ENCODE measurements at places on chromosomes 2 and 18.

- DNase-seq, result no peak
Measured at GRCh38 chr2:205539603-205540002, 142.7 kb upstream of the NRP2 start.

DNA sequence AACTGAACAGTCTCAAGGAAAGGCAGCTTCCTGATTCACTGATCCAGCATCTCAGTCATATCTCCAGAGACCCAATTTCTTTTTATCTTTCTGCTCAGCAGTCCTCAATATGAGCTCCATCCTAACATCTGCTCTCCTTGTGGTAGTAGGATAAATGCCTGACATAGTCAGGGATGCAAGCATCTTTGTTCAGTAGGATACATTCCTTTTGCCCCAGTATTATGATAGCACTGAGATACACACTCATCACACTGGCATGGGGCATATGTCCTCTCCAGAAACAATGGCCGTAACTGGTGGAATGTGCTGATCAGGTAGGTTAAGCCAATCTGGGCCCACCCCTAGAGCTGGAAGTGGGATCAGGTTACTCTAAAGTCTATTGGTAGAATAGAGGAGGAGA, 207.2 kb downstream of the ETAA1 start:
- no peak for DNase-seq

- DNase-seq, result no peak
Measured at GRCh38 chr2:58006256-58006951, 40.2 kb upstream of the VRK2 start.

DNA sequence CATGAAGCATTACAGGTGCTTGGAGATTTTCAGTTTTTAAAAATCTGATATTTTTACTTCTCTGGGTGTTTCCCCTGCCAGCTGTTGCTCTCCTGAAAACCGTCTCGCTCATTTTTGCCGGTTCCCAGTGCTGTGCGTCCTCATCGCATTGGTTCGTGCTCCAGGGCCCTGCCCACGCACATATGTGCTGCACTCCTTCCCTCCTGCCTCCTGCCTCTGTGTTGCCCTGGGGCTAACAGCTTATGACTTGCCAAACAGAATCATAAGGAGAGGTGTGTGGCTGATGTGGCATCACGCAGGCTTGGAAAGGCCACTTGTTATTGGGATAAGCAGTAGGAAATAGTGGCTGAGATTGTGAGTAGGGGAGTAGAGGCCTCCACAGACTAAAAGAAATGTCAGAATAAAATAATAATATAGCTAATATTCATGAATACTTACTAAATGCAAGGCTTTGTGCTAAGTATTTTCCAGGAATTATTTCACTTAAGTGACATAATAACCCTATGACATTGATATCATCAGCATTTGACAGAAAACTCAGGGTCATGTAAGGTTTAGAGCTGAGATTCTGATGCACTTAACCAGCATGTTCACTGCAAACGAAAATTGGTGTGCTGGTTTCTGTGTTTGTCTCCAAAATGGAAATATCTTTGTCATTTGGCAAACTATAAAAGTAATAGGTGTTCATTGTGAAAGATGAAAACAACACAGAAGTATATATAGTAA, 53.5 kb downstream of the SLC4A1AP start:
- DNase-seq, result no peak

GRCh38 chr2:88210132-88211002, 40.2 kb downstream of the THNSL2 start:
- DNase-seq, result no peak

- DNase-seq, result no peak
Measured at GRCh38 chr2:84472856-84473565, 13.9 kb upstream of the SUCLG1 start.

DNA sequence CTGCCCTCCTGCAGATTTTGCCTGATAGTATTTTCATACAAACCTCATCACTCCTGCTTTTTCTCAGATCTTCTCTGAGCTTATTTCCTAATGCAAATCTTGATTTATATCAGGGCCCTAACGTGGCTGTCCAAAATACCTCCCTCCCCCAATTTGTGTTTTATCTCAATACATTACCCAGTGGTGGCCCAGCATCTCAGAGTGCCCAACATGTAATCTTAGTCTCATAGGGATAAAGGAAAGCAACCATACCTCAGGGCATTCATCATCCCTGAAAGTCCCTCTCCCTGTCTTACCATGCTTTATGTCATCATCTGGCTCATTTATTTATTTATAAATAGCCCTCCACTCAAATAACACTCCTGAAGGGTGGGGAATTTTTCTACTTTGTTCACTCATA, 135.3 kb downstream of the SLC8A1 start:
- DNase-seq, result no peak

GRCh38 chr2:218858671-218859555, 692 bp upstream of the WNT6 start:
- DNase-seq, result no peak

DNA sequence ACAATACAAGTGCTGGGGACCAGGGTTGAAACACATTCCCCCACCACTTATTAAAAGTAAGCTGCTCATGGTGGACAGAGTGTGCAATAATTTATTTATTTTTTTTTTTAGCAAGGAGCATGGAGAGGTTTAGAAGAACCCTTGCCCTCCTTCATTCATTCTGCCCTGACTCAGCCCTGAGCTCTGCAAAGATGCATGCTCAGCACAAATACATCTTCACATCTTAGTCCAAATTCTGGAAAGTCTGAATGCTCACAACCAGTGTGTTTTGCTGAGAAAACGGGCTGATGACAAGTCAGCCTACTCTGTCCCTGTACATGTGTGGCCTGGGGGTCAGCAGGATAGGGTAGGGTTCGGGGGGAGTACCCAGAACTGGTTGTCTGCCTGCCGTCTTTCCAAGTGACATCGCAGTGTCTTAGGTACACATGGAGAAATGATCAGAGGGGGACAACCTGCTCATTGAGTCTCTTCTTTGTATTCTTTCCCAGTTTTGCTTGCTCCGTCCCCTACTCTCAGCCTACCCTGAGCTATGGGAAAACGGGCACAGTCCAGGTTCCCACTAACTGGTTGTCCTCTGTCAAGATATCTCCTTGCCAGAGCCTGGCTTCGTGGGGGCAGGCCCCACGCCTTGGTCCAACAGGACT, 76.4 kb downstream of the ADD2 start:
- no peak for DNase-seq

DNA sequence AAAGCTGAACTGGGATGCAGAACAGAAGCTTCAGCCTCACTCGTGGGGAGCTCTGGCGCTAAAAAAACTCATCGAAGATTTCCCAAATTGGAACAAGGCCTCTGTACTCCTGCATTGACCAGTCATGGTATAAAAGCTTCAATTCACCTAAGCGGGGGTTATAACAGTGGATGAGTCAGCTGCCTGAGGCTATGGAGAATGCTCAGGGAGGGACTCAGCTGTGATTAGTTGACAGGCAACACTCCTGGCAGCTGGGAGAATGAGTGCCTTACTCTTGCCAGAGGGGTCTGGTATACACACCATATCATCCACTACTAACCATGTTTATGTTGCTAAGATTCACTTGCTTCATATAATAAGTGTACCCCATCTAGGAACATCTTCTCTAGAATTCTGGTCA, 350.6 kb upstream of the VRK2 start:
- DNase-seq, result no peak

- DNase-seq, result no peak
Measured at GRCh38 chr2:121696410-121696930, 40.2 kb downstream of the NIFK start.

- DNase-seq, result no peak
Measured at GRCh38 chr2:9300214-9300613, 93.6 kb downstream of the ASAP2 start.

DNA sequence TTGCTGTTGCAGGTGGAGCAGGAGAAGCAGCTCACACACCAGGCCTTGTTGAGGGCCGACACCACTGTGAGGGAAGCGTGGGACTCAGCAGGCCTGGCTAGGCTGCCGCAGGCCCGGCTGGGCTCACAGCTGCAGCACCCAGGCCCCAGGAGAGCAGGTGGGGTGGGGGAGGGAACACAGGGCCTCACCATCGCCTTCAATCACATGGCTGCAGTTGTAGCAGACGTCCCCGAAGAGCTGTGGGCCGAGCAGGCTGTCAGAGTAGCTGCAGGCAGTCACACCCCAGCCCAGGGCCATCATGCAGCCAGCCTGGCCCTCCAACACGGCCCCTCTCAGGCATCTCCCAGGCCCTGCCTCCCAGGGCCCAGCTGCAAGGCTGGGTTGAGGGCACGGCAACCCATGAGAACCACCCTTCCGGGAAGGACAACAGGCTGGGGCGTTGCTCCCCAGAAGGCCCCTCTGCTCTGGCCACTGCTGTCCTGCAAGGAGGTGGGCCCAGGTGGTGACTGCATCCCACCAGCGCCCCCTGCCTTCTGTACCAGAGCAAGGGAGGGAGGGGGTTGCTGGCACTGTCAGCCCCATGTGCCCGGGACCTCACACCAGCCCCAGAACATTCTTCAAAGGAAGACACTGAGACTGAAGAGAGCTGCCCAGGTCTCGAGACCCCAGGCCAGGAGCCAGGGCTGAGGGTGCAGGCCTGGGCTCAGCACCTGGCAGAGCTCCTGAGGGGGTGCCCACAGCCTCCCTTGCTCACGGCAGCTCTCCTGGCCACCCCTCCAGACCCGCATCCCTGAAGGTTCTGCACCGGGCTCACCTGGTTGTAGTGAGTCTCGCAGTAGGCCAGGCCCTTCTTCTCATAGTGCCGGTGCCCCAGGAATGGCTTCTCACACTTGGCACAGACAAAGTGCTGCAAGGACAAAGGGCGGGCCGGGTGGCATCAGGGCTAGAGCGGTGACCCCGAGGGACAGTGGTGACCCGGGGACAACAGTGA, 5.6 kb upstream of the GPR17 start:
- no peak for DNase-seq

GRCh38 chr2:207341112-207341750, 175.5 kb upstream of the KLF7 start:
- DNase-seq, result no peak

GRCh38 chr2:150495993-150496627, 8.6 kb upstream of the RND3 start:
- DNase-seq, result no peak

GRCh38 chr2:200637901-200638300, 52.1 kb downstream of the AOX1 start:
- no peak for DNase-seq

GRCh38 chr18:33231474-33232317, 208.8 kb downstream of the CCDC178 start:
- DNase-seq, result peak; percentile 65

- DNase-seq, result no peak
Measured at GRCh38 chr2:138113871-138114525, 149.7 kb downstream of the HNMT start.

GRCh38 chr2:26462100-26462499, 15.8 kb downstream of the OTOF start:
- DNase-seq, result peak; percentile 26

- DNase-seq, result peak; percentile 79
Measured at GRCh38 chr2:177169810-177170514, 42.6 kb upstream of the HNRNPA3 start.

DNA sequence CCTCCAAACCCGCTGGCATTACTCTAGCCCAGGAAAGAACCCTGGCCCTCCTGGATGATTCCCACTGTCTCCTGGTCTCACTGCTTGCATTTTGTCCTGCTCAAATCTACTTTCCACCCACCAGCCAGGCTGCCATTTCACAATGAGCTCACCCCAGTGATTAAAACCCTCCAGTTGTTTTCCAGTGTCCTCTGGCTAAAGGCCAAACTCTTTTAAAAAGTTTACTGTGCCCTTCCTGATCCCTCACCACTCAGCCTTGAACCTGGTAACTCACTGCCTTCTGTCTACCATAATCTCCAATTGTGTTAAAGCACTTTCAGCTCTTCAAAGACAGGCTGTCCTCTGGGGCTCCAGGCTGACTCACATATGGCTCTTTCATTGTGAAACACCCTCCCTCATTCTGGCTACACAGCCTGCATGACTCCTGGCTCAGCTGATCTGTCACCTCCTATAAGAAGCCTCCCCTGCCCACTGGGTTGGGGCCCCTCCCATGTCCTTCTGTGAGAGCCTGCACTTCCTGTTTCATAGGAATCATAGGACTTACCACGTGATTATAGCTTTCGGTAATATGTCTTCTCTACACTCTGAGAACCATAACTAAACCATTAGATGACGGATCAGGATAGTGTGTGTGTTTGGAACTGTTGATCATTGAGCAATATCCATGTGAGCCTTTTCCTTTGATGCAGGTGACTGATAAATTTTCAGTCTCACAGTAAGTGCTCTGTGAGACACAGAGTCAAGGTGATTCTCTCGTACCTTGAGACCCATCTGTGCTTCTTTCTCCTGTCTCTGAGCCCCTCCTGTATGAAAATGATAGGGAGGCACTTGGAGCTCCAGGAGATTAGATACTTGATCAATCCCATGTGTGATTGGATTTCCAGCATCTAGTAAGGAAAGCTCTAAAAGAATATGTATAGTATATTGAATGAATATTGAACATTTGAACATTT, 590.8 kb upstream of the ID2 start:
- no peak for DNase-seq

DNA sequence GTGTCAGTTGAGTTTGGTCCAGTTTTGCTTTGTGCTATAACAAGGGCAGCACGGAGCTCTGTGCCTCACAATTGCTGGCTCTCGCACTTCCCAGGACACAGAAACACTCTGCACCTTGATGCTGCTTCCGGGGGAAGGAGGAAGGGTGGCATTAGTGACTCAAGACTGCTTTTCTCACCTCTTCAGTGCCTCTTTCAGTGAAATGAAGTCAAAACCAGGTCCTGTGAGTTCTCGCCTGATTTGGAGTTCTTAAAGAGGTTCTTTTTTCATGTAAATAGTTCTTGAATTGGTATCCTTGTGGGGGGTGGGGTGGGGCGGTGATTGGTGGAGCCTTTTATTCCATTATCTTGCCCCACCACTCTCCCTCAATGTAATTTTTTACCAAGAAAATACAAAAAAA, 91.5 kb upstream of the MYT1L start:
- DNase-seq, result no peak

DNA sequence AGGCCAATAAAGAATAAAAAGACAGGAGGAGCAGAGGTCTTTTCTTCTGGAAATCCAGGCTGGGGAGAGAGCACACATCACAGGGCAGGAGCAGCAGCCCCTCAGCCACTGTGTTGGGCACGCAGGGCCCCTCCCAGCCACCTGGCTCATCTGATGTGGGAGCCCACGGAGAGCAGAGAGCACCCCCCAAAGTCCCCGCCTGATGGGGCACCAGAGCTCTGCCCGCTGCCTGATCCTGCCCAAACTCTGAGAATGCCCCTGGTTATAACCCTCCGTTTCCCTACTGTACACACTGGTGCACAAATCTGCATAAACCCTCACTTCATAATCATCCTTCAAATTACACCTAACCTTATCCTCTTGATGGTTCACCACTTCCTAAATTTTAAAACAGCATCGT, 111.3 kb downstream of the HDAC4 start:
- DNase-seq, result no peak
